ENCODE measurements at places on chromosomes 4 and X.

DNA sequence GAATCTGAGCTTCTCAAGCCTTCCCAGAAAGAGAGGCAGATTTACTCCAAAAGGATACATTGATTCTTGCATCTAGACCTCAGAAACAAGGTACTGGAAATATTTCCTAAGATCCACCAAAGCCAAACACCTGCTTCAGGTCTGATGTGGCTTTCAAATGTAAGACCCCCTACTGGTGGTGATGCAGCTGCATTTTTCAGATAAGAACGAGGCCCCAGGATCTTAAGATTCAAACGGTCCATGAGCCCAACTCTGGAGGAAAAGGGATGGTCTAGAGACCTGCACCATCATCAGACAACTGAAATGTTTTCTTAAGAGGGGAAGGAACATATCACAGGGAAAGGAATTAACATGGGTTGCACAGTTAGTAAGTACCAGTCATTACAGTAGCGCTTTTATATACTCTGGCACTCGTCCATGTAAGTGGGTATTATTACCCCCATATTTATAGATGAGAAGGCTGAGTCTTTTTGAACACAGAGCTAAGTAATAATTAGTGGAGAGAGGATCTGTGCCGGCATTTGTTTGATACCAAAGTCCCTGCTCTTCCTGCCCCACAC is 73.7 kb downstream of the LEF1 start:
- no peak for DNase-seq

DNA sequence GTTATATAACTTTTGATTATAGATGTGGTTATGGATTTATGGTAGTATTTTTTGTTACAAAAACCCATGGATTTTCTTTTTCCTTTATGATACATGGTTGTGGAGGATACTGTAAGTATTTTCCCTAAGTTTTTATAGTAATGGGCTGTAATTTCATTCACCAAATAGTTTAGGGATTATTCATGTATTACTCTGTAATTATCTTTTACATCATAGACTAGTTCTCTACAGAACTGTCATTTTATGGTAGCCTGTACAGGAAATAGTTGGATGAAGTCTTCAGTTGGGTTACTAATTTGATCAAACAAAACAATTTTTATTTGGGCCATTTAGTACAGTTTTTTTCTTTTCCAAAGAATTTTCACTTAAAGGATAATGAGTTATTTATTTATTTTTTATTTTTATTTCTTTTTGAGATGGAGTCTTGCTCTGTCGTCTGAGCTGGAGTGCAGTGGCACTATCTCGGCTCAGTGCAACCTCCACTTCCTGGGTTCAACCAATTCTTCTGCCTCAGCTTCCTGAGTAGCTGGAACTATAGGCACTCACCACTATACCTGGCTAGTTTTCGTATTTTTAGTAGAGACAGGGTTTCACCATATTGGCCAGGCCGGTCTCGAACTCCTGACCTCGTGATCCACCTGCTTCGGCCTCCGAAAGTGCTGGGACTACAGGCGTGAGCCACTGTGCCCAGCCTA is 42.1 kb downstream of the RBPJ start:
- no peak for DNase-seq

- DNase-seq: no peak
Measured at GRCh38 chr4:86563416-86563815, 30.7 kb upstream of the PTPN13 start.

GRCh38 chr4:128688846-128689437 is 120.6 kb upstream of the JADE1 start:
- DNase-seq: no peak

DNA sequence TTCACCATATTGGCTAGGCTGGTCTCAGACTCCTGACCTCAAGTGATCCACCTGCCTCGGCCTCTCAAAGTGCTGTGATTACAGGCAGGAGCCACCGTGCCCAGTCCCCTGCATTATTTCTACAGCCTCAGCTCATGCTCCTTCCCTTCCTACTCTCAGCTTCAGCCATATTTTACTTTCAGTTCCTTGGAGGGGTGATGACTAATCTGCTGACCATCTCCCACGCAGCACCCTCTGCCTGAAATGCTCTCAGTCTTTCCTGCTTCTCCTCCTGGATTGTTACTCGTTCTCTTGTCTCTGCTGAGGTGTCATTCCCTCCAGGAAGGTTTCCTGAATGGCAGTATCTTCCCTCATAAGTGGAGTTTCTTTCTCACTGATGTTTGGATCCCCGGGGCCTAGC is 63.3 kb downstream of the MOSPD2 start:
- no peak for DNase-seq

GRCh38 chr4:94741304-94741703 is 16.5 kb upstream of the BMPR1B start:
- no peak for DNase-seq

DNA sequence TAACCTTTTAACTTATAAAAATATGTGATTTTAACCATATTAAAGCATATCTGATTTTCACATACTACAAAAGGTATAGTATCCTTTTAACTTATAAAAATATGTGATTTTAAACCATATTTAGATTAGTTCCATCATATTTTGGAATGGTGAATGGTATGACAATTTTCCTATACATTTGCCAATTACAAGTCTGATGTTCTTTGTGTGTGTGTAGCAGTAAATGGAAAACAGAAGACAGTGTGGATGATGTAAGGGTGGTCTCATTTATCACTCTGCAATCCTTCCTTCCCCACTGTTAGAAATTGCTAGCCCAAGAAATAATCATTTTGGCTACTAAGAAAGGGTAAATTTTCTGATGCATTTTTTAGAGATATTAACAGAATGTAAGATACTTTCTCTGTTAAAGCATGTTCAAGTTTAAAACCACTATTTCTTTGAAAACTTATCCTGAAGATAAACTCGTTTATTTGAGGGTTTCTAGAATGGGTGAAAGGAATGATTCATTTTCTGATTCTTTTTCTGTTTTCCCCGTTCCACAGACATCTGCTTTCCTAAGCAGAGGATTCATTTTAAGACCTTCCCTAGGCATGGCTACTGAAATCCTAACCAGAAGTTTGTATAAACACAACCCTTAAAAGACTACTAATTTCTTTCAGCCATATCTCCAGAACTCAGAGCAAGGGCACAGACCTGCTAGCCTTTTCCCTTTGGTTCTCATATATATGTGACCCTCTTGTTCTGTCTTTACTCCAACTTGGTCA is 21.0 kb downstream of the NUDT6 start:
- no peak for DNase-seq

DNA sequence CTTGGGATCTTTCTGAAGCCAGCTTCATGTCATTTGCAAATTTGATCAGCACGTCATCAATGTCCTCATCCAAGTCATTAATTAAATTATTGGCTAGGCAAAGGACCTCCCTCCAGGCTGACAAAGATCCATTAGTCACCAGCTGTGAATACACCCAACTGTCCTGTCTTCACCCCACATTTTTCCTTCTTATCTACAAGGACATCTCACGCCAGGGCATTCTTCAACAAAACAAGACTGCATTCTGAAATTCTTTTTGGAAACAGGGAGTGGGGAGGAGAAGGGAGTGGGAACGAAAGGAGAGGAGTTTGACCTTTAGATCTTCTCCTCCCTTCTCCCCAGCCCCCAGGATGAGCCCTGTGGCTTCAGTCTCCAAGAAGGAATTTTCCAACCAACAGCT is 32.7 kb downstream of the NLGN3 start:
- DNase-seq: no peak

DNA sequence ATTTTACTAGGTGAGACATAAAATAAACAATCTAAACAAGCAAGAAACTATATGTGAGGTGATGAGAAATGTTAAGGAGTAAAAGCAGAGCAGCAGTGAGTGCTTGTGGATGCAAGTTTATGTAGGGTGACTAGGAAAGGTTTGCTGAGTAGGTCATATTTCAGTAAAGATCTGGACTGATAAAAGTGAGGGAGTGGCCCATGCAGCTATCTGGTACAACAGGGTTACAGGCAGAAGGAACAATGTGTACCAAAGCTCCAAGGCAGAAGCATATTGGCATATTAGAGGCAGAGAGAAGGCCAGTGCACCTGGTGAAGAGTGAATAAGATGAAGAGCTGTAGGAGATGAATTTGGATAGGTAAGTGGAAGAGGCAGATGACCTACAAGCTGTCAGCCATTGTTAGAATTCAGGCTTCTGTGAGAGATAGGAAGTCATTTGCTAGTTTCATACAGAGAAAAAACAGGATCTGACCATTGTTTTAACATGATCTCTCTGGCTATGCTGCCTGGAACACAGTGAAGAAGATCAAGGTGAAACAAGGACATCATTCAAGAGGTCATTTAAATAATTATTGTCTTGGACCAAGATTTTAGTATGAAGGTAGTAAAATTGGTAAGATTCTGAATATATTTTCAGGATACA is 274.6 kb downstream of the ANKRD50 start:
- no peak for DNase-seq
